ENCODE measurements at places on chromosomes 3 and 15.

DNA sequence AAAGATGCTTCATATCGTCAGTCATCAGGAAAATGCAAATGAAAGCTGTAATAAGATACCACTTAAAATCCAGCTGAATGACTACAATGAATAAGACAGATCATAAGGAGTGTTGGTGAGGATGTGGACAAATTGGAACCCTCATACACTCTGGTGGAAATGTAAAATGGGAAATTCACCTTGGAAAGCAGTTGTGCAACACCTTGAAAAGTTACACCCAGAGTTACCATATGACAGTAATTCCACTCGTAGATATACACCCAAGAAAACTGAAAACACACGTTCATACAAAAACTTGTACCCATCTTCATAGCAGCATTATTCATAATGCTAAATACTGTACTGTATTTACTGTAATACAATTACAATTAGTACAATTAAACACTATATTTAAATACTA is 2.3 kb downstream of the TTC23 start:
- no peak for DNase-seq

DNA sequence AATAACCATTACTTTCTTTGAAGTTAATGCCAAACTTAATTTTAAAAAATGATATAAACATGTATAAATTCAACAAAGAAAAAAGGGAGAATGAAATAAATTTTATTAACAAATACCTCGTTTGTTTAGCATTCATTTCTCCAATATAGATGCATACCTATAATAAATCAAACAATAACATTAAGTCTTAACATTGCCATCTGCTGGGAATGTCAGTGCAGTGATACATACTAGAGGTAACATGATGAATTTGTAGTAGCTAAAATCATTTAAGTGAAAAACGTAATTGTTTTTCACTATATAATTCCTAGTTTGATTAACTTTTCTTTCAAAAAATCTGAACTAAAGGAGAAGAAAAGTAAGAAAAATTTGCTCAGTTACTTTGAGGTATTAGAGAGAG is 340.2 kb upstream of the CBLB start:
- no peak for DNase-seq

GRCh38 chr3:17639765-17640164 is 102.7 kb downstream of the TBC1D5 start:
- DNase-seq = no peak

GRCh38 chr15:96505014-96505413 is 174.5 kb downstream of the NR2F2 start:
- DNase-seq = no peak

DNA sequence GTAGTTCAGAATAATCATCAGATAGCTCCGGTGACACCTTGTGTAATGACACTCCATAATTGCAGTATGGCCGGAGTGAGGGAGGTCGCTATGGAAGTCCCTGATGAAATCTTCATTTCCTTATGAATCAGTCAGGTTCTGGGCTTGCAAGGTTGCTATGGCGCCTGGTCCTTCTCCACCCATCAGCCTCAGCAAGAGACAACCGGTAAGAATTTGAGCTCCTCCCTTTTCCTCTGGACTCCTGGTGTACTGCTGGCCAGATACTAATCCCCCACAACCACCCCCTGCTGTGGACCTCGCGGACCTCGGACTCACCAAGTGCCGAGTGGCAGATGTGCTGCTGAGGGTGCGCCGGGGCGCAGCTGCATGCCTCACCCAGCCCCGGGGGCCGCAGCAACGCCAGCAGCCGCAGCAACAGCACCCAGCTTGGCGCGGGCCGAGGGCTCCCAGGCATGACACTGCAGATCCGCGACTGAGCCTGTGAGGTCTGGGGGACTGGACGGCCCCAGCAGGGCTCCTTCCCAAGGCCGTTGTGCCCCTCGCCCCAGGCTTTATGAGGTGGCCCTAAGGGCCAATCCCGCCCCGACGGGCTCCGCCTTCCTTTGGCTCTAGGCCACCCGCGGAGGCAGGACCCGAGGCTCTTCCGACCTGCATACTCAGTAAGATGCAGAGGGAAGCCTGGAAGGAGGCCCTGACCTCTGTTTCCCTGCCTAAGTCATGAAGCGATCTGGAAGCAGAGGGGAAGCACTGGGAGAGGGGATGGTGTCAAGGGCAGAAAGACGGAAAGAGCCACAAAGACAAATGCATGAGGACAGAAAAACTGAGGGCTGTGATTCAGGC is at the start of gene TIMP4:
Gene TIMP4 (minus strand): TSS at position 526 of the 840 bp plus-strand sequence. CDS start 72 bp downstream, at position 454.
- peak; percentile 18 for DNase-seq

GRCh38 chr3:40337136-40338108 is 27.9 kb downstream of the EIF1B start:
- no peak for DNase-seq
